Activated CD4-positive, alpha-beta T cell treated with anti-CD3 and anti-CD28 coated beads for 24 hours (primary cell): ENCODE measurements at places on chromosomes 1 and 21.

DNA sequence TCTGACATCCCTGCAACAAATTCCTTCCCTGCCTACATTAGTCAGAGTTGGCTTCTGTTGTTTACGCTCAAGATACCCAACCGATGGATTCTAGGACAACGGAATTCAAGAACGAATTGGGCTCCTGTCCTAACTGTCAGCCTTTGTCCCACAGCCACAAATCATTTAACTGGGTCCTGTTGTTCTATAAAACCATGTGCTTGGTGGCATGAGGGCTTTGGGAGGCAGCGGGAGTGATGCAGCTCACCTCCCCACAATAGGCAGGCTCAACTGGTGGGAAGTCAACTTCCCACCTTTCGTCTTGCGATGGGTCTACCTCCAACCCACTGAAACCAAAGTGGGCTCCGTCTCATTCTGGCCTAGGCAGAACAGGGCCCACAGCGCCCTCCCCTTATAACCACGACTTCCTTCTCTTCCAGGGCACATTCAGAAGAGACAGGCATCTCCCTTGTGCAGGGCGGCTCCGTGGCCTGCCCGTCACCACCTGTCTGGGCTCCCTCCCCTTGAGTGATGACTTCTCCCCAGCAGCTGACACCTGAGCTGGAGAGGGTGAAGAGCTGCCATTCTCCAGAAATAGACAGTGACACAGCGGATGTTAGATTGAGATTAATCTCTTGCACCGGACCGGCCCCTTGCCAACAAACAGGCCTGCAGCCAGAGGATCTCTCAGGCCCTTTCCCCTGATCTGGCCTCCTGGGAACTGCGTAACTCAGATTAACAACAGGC, 26.5 kb downstream of the LRRC38 start:
- DNase-seq, result no peak

GRCh38 chr1:1122078-1122811, 6.4 kb upstream of the C1orf159 start:
- DNase-seq, result peak; percentile 78

DNA sequence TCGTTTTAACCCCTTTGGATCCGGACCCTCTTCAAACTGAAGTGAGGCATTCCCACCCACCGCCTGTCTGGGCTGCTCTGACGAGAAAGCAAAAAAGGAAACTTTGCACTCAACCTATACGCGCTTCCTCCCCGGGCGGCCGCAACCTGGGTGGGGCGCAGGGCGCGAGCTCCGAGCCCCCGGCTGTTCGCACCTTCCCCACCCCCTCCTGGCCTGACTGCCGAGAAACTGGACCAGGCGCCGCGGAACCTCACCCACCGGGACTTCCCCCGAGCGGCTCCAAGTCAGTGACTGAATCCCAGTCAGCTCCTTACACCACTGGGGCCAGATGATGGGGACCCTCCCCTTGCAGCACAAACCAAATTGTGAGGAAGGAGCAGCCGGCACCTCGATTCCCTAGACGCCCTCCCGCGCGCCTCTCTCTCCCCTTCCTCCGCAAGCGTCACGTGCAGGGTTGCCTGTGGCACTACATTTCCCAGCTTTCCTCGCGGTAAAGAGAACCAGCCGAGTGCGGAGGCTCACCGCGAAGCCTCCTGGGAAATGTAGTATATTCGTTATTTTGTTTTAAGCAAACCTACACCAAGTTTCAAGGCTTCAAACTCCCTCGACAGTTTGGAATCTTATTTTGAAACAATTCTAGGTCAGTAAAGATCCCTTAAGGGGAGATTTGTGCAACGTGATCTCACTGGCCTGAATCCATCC, at the start of gene RAB29:
RAB29 (minus strand) TSS at position 468 of the 702 bp plus-strand sequence. CDS start 526 bp downstream, outside the sequence.
- DNase-seq, result peak; percentile 65

DNA sequence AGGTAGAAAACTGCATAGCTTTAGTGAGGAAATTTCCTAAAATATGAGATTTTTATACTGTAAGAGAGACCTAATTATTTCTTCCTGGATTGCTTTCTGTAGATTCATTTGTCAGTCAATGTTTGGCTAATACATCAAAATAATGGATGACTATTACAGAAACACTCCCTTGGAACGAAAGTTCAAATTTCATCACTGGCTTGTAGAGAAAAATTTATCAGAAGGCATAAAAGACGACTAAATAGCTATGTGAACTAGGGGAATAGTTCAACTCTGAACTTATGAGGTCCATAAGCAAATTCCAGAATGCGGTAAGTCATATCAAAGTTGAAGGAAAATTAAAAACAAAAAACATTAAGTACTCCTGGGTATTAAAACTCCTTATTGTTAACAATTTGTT, 36.0 kb downstream of the WNT2B start:
- DNase-seq, result no peak

GRCh38 chr1:47796626-47797025, 200.6 kb downstream of the TRABD2B start:
- DNase-seq, result no peak

GRCh38 chr1:108033550-108033951, 68.6 kb upstream of the VAV3 start:
- DNase-seq, result no peak

DNA sequence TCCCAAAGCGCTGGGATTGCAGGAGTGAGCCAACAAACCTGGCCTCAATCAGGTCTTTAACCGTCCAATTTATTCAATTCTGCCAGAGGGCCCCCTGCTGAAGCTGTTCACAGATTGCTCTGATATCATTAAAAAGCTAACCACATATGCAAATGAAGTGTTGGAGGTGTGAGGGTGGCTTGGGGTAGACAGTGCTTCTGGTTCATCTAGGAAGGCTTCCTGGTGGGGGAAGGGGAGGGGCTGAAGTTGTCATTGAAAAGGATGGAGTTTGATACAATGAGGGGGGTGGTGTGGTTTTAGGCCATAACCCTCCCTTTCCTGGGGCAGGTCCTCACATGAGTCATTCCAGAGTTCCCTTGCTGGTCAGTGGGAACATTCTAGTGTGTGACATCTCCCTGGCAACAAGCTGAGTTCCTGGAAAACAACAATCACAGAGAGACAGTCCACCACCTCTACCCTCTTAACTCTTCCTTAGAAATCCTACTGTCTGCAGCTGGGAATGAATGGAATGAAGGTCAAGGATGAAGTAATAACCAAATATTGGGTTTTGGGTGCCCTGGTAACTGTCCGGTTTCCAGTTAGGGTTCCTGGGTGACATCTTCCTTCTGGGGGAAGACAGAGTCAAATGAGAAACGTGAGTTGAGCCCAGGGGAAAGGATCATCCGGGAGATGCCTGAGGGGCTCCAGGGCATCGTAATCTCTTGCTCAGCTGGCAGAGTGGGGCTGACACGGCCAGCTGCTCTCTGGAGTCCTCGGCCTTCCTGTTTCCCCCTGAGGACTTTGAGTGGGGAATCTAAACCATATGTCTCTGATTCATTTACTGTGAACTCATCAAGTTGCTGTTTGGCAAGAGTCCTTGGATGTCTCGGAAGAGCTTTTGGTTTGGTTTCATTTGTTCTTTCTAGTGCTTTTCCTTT, 32.2 kb downstream of the BATF3 start:
- DNase-seq, result no peak

DNA sequence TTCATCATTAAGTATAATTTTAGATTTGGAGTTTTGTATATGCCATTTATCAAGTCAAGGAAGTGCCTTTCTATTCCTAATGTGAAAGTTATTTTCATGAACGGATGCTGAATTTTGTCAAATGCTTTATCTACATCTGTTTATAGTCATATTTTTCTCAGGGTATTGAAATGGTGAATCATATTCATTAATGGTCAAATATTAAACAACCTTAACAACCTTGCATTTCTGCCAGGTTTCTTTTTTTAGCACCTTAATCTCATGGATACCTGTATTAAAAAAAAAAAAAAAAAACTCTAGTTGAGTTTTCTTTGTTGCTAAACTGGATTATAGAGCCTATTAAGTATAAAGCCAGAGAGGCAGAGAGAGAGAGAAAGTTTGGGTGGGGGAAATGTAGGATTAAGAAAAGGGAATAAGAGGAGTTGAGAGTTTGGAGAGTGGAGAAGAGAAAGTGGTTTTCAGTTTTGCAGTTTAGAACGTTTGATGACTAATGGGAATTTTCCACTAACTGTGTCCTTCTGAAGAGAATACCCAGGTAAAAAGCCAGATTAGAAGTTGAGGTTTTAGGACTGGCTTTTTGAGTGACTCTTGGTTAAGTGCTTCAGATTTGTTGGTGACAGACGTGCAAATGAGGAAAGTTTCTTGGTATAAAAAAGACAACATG, 305.0 kb downstream of the HLX start:
- DNase-seq, result no peak

GRCh38 chr1:6243053-6243834, 735 bp upstream of the HES3 start:
- DNase-seq, result no peak

- no peak for DNase-seq
These were observed 115.6 kb upstream of the GUCA2B start for GRCh38 chr1:42037586-42037985.

DNA sequence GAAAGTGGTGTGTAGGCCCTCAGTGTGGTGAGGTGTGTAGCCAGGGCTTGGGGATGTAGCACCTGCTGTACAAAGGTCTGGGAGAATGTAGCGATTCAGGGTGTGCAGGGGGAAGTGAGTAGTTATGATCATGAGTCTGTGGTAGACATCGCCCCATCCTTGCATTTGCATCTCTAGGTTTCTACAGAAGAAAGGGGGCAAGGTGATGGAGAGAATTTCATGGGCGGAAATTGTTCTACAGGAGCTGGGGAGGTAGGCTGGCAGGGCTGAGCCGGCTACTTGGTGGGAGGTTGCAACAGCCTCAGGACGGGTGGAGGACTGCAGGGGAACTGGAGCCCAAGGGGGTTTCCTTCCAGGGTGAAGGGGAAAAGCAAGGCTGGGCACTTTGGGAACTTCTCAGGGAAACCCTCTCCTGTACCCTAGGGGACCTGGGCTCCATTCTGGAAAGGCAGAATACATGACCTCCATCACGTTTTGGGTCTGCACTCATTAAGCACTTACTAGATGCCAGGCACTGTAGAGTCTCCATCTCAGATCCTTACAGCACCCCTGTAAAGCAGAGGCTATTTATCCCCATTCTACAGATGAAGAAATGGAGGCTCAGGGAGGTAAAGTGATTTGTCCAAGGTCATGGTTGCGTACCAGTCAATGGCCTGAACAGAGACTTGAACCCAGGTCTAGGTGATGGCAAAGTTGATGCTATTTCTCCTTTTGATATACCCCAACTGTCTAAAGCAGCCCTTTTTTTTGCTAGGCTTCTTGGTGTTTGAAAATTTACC, 14.5 kb upstream of the TNFRSF1B start:
- no peak for DNase-seq

- no peak for DNase-seq
These were observed 87.2 kb downstream of the MAN1C1 start for GRCh38 chr1:25703671-25704266.

GRCh38 chr1:220386494-220387195, 114.4 kb upstream of the RAB3GAP2 start:
- DNase-seq, result no peak

DNA sequence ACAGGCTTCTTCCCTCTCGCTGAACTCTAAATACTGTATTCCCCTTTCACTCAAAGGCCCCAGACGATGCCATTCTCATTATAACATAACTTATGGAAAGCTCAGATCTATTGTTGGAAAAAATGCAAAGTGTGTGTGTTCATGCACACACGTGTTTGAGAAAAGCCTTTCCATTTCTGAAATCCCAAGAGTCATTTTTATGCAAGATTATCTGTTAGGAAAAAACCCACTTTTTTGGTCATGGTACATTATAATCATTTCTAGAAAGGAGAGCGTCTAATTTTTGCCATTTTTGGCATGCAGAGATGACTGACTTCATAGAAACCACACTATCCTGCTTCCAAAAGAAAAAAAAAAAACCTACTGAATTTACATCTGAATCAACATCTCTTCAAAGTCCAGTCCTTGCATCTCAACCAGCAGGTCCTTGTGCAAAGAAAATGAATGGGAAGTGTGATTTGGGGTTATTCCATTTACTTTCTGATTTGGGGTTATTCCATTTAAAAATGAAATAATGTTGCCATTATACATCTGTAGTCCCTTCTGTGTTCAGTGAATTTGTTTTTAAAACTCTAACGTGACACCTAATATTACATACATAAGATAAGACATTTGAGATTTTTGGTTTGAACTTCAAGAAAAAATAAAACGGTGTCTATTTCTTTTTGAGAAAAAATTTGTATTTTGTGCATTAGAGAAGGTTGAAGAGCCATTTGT, 150.3 kb downstream of the DHRS3 start:
- DNase-seq, result no peak

DNA sequence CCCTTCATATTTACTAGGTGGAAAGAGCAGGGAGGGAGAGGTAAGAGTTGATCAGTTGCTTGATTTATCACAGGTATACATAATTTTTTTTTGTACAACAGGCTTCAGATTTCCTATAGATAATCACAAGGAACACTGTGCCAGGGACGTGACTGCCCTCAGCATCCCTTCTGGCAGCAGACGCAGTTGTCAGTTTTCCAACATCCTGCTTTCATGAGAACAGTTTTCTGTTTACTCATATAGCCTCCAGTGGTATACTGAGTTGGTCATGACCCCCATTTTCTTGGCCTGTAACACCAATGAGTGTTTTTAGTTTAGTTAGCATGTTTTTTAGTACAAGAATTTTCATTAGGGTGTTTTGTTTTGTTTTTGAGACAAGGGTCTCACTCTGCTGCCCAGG, 37.9 kb upstream of the PTPRF start:
- no peak for DNase-seq

- no peak for DNase-seq
These were observed 150.9 kb downstream of the PTPRU start for GRCh38 chr1:29387210-29387609.

DNA sequence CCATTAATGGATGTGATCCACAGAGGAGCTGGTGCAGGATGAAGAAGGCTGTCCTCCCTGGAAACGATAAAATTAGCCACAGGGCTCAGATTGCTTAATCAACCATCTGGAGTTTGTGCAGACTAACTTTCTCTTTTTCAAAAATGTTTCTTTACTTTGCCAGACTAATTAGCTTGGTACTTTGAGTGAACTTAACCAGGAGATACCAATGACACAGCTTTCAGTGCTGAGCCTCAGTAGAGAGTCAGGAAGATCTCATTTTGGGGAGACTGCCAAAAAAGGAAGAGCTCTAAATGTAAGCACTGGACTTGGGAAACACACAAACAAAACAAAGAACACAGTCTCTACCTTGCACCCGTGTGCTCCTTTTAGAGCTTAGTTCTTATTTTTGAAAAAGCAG, 248.1 kb upstream of the DEPDC1 start:
- DNase-seq, result no peak

DNA sequence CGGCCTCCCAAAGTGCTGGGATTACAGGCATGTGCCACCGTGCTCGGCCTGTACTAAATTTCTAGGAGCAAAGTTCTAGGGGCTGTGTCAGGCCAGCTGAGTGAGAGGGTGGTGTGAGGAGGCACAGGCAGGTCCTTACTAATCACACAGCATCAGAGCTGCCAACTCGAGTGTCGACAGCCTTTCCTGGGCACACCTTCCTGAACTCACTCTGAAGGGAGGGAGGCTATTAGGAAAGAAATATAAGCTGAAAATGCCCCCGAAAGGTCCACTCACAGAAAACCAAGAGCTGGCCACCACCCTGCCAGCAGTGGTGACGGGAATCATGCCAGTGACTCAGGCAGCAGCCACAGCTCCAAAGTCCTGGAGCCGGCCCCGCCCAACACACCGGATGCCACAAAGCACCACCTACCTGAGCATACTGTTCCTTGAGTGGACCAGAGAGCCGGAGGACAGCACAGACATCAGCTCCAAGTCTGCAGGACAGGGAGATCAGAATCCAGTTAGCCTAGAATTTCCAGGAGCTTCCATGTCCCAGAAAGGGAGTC, 4.5 kb downstream of the PMVK start:
- no peak for DNase-seq
